ENCODE measurements at places on chromosomes 5 and 9.

- DNase-seq: no peak
Observed at GRCh38 chr5:135718151-135718550, 116.3 kb upstream of the SLC25A48 start.

- DNase-seq: no peak
Observed at GRCh38 chr9:101582553-101582952, 12.2 kb downstream of the PPP3R2 start.

DNA sequence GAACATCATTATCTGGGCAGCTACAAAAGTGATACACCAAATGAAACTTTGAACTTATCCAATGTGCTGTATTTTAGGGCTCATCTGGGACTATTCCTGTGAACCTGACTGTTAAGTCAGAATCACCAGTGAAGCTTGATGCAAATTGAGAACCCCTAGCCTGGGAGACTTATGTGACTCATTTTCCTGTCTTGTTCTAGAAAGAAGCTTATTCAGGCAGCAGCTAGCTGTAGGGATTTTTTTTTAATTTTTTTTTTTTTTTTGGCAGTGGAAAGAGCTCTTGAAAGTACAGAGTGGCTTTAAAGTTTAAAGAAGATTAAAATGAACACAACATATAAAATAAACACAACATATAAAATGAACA is 81.1 kb upstream of the TNFAIP8 start:
- no peak for DNase-seq

DNA sequence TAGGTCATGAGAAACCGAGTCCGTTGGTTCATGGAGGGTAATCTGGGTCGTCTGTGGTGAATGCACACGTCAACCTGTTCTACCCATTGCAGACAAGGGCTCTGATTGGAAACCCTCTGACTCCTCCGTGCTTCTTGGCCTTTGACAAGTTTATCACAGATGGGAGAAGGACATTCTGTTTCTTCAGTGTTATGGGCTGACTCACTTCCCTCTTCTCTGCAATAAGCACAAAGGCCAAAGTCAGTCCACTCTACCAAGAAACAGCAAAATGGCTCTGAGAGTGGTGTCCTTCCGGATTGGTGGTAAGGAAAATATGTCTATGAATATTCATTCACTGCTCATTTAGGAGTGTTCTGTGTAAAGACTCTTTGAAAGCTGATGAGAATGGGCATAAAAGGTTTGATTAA is 89.3 kb downstream of the FEM1C start:
- DNase-seq: no peak

DNA sequence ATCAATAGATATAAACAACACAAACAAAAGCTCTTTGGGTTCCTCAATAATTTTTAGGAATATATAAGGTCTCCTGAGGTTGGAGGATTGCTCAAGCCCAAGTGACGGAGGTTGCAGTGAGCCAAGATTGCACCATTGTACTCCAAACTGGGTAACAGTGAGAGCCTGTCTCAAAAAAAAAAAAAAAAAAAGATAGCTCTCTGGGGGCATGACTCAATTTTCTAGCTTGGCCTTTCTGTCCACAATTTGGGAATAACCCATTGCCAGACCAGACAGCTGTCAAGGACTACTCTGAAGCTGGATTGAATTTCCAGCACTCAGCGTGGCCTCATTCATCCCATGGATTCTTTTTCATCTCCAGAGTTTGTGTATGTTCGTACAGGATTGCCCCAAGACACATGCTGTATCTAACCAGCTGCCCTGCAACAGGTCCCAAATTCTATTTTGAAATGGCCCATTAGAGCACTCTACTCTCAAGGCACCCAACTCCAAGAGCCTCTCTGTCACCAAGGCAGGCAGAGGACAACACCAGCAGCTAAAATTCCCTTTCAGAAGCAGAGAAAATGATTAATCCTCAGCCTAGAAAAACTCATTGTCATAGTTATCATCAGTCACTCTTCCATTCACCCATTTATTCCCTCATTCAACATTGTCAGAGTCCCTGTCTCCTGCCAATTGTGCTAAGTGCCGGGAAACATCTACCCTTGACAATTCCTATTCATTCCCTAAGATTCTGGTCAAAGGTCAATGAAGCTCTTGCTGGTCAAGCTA is 8.7 kb downstream of the FAM193B start:
- no peak for DNase-seq

DNA sequence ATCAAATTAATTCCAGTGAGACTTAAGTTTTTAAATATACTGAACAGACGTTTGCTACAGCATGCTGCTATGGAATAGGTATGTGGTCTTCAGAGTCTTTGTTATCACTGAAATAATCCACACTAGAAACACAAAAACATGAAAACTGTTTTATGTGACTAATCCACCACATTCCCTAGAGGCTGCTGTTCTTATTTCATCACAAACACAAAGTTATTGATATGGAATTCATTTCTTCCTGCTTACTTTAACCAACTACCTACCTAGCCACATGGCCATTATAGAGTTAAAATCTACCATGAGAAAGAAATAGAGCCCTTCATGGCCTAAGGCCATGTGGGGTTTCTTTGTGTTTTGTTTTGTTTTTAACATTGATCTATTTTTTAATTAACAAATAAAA is 232.3 kb upstream of the PTGER4 start:
- no peak for DNase-seq
